ENCODE measurements at places on chromosomes 5 and 9.

DNA sequence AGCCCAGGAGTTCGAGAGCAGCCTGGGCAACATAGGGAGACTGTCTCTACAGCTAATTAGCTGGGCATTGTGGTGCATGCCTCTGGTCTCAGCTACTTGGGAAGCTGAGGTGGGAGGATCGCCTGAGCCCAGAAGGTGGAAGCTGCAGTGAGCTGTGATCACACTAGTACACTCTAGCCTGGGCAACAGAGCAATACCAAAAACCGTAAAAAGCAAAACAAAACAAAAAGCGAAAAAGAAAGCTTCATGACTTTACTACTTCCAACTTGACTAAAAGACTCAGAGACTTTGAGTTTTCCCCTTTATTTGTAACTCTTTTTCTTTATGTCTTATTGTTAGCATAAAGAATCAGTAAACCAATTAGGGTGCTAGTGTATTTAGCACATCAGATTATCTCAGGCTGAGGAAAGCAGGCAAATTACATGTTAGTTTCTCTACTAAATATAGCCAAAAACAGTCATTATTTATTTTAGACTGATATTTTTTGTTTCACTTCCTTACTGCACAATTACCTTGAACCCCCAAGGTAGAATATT is 5.4 kb downstream of the RAD17 start:
- no peak for DNase-seq

DNA sequence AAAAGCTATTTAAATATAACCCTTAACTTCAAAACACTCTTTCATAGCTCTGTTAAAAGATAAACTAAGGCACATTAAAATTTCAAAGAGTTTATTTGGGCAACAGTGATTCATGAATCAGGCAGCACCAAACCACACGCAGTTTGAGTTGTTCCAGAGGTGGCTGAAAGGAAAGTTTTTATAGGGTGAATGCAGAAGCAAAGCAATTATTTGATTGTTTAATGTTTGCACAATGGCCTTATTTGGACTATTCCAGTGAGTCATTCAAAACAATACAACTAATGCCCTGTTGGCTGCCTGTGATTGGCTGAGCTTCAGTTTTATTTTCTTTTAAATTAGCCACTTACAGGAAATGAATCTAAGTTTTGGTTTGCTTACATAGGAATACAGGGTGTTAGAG is 125.3 kb downstream of the CEP120 start:
- no peak for DNase-seq

DNA sequence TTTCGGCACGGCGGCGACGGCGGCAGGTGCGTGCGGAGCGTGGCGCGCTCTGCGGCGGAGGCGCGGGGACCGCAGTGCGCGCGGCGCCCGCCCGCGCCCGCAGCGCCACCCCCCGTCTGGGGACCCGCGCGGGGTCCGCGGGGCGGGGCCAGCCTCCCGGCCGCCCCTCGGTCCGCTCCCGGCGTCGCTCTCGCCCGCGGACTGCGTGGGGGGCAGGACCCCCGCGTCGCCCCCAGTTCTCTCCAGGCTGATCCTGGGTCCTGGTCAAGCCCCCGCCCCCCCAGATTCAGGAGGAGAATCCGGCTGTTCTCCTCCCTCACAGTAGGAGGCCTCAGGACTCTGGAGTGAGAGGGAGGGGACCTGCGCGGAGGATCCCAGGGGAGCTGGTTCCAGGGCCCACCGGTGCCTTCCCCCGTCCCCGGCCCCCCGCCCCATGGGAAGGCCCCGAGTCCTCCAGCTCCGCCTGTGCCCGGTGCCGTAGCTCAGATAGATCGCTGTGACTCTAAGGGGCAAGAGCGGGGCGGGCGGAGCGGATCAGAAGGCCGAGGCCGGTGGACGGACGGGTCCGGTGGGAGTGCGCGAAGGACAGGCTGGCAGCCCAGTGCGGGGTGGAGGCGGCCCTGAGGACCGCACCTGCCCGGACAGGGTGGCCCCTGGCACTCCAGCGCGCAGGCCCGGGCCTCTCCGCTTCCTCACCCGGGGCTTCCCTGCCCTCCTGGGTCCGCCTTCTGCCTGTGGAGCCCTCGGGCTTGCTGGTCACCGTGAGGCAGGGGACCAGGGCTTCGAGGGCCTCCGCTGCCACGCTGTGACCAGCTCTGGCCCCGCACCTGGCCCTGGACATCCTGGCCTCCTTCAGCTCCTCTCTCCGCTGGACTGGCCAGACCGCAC is at the start of gene RNF208:
Gene RNF208 (minus strand): TSS at position 51 of the 888 bp plus-strand sequence. CDS start 1,028 bp downstream, outside the sequence.
- DNase-seq, result peak; percentile 32

DNA sequence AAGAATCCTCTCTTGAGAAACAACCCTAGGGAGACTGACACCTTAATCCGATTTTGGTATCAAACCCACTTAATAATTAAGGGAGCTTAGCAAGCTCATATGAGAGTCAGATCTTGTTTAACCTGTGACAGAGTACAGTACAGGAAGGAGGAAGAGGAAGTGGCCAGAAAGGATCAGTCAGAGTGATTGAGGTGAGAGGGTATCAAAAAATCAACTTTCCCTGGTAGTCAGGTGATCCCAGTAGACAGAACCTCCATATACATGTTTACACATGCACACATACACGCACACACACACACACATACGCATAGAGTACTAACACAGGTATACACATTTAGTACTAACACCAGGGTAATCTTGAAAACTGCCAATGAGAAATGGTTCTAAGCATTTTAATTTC is 56.8 kb downstream of the GLIS3 start:
- DNase-seq, result peak; percentile 6

DNA sequence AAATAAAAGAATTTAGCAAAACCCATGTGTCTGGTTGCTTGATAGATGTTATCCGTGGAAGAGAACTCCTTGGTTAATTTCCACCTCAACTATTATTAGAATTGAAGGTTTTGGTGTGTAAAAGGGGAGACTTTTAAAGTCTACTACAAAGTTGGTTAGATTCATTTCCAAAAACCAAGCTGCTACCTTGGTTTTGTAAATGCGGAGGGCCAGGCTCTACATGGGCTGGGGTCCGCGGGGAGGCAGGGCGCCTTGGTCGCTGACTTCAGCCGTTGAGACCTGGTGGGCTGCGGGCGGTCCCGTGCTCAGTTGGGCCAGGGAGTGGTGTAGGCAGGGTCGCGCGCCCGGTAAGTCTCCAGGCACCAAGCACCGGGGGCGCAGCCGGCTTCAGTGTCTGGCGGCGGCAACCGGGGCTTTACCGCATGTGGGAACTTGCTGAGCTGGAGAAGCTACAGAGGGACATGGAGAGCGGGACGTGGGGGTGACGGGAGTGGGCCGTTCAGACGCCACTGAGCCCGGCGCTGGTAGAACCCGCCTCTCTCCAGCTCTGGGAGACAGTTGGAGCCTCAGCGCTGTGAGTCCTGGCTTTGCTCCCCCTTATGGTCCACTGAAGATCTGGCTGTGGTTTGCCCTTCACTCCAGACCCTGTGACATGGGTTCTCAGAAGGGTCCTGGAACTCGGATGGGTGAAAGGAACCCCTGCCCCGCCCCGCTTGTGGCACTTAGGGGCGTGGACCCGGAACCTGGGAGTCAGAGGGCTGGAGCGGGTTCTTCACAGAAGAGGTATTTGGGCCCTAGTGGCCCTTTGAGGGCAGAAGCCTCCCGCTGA is 11.8 kb downstream of the NR2F1 start:
- DNase-seq, result no peak

GRCh38 chr9:4243877-4244812 is 55.7 kb downstream of the GLIS3 start:
- DNase-seq, result no peak
